ENCODE measurements at places on chromosomes 2 and 18.

- DNase-seq, result no peak
Measured at GRCh38 chr18:51234117-51235008, 36.9 kb upstream of the MEX3C start.

GRCh38 chr18:70936160-70936559, 647.3 kb downstream of the SOCS6 start:
- no peak for DNase-seq

DNA sequence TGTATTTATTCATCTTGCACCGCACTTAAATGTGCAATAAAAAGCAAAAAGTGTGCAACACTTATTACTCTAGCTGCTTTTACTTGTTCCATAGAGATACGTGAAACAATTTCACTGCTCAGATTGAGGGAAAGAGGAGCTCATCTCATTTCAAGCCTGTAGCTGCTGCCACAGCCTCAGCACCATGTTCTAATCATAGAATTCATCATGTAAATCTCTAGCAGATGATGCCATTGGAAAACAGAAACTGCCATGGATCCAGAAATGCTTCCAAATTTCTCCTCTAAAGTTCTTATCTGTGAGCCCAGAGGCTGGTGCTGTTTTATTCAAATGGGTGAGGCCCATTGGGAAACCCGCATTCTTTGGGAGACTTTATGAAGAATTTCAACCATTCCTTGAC, 2.0 kb downstream of the CDC42EP3 start:
- DNase-seq, result no peak

- no peak for DNase-seq
Measured at GRCh38 chr2:953975-954686, 3.5 kb downstream of the SNTG2 start.

- no peak for DNase-seq
Measured at GRCh38 chr2:8699839-8700238, 18.0 kb downstream of the ID2 start.

DNA sequence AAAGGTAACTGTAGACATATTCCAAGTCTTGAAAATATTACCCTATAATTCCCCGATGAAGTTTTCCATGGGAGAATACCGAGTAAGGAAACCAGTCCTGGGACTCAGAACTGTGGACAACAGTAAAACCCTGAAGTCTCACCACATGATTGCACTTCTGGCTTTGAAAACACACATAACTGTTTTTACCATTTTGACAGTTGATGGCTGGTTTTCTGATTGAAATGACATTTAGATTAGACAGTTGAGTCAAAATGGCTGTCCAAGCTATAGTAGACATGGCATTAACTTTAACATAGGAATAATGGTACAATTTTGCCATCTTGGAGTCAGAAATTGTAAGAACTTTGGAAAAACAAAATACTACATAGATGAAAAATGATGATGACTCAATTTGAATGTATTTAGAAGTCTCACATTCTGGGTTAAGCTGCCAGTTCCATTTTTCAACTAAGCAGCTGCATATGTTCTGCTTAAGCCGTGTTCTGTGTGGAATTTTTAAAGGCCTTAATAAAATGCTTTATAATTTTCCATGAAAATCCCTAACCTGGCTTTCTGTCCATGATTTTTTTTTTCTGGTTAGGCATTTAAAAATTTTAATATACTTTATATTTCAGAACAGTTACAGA, 38.3 kb upstream of the WIPF1 start:
- DNase-seq, result no peak

DNA sequence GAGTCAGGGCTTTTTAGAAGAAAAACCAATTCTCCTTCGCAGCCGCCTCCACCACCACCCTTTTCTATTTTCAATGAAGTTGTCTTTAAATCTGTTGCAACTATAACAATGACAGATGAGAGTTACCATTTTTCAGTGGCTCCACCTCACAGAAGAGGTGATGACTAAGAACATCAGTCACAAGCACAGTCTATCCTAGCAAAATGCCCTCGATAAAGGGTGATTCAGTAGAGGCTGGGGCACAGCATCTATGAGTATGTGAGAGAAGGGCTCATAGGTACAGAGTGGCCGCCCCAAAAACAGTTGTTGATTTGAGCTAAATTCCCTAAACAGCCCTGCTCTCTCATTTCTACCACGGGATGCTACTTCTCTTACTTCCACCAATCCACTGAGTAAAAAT, 310.8 kb upstream of the MGAT5 start:
- no peak for DNase-seq

- DNase-seq, result no peak
Measured at GRCh38 chr2:25479761-25480160, 138.0 kb upstream of the DNMT3A start.

- no peak for DNase-seq
Measured at GRCh38 chr2:8296306-8296705, 385.6 kb upstream of the ID2 start.

DNA sequence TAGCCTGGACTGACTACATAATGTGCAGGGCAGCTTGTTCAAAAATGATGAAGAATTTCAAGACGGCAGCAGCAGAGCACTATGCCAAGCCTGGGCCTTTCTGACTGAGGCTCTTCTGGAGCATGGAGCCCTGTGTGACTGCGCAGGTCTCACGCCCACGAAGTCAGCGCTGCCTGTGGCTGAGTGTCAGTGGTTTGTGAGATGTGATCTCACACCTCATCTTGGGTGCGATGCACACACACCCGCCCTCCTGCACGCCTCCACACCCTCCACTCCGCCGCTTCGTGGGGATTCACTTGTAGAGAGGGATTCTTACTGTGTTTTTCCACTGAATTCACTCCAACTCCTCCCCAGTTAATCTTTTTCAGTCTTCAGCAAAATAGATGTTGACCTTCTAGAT, 103.9 kb downstream of the VIT start:
- no peak for DNase-seq

DNA sequence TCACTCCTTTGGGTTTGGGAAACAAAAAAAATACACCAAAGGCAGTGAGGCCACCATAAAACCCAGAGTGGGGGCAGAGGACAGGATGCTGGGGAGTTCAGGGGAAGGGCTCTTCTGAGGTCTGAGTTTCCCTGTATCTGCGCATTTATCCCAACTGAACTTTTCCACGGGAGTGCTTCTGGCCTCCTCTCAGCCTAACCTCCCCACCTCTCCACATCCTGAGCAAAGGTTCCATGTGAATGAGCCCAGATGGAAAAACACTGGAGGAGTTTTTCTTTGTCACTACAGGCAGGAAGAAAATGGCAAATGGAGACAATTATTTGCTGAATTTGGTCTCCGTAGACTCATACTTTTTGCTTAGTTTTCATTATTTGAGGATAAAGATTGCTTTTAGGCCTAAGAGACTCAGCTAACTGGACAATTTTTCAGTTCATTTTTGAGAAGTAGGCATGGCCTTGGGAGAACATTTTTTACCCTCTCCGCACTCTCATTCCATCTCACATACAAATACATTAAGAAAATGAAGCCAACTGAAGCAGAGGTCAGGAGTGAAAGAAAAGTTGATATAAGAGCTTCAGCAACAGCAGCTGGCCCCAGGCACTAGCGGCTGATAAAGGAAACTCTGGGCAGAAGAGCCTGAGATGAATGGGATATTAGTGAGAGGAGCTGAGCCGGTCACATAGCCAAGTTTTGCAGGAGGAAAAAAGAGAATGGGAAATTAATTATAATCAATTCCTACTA, 82.6 kb upstream of the CYP1B1 start:
- no peak for DNase-seq

- DNase-seq, result no peak
Measured at GRCh38 chr2:215019085-215019484, 119.3 kb downstream of the ABCA12 start.

DNA sequence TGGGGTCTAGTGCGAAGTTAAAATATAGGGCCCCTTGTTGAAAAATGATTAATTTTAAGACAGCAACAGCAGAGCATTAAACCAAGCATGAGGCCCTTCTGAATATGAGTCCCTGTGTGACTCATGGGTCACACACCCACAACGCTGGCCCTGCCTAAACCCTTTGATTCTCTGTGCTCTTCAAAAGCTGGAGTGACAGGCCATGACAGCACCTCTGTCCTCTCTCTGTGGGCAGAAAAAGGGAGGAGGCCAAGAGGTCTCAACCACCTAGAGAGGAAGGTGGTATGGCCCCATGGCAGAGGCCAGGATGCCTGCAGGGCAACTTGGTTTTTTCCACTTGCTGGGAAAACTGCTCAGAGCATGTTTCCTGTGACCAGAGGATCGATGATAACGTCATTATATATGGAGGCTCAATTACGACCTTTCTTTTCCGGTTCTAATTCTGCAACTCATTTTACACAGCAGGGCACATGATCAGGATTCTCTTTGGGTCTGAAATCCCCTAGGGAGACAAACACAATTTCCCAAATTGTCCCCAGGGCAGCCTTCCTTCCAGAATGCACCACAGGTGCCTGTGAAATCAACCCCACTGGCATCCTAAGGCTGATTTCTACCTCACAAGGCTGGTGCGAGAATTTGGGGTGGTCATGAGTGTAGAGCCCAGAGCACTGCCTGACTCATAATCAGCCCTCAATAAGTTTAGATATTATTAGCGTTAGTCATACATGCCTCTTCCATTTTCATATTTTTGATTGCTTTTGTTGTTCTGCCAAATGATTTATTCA, 102.0 kb upstream of the PPP1CB start:
- no peak for DNase-seq

DNA sequence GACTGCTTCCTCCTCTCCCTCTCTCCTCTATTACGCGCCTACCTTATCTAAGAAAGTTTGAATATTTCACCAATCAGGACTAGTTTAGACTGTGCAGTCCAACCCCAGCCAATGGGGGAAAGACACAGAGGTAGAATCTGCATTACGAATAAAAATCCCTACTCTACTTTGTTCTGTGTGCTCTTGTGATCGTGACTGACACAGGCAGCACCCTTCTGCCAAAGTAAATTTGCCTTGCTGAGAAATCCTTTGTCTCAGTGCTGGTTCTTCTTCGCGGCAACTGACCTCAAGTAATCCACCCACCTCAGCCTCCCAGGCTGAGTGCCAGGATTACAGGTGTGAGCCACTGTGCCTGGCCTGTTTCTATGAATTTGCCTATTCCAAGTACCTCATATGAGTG, 8.6 kb upstream of the CDCA7 start:
- no peak for DNase-seq

GRCh38 chr2:166764216-166764615, 124.1 kb upstream of the XIRP2 start:
- DNase-seq, result no peak

DNA sequence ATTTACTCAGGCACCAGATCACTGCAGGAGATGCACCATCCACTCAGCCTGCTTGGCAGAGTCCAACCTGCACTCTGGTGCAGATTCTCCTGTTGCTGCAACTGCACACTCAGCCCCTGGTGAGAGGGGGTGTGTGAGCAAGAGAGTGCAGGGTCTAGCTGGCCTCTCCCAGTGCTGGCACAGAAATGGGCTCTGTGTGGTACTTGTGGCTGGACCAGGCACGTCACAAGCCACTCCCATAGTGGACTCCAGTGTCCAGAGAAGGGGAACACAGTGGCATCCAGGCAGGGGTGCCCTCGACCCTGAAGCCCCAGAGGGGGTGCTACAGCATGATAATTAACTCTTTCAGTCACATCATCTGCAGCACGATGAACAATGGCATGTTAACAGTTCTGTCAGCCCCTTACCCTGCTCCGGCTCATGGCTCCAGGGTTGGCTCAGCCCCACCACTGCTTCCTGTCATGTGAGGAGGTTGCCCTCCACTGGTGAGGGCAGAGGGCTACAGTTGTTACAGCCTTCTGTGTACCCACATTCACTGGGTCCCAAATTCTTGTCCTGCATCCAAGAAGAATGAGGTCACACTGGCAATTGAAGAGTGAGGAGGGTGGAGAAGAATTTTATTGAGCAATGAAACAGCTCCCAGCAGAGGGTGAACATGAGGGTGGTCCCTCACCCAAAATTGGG, 135.7 kb downstream of the EVA1A start:
- DNase-seq, result no peak

- DNase-seq, result no peak
Measured at GRCh38 chr18:57050310-57050949, 96.5 kb upstream of the BOD1L2 start.

DNA sequence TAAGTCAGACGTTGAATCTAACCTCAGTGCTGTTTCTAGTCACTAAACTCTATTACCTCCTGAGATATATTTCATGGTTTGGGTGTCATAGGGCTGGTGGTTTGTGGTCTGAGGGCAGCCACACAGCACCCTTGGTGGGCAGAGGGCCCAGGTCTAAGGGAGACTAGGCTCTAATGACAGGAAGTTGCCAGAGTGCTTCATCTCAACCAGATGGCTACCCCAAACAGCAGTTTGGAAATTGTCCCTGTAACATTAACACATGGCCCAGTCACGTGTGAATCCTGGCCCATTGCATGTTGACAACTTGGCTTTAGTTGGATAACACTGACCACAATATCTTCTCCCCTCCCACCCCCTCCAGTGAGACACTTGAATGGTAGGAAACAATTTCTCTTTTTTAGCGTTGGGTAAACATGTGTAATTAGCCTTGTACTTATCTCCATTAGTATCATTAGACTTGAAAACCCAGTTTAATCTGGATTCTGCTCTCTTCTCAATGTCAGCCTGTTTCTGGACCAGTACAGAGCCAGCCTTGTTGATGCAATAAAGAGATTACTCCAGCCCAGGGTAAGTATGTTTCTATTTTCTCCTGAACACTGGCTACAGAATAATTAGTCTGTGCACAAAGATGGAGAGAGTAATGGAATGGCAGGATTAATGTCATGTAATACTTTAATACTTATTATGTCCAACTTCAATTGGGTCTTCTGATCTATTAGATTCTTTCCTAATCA, 187.8 kb upstream of the SIX3 start:
- DNase-seq, result no peak

- no peak for DNase-seq
Measured at GRCh38 chr2:75703589-75704287, 7.0 kb downstream of the GCFC2 start.

DNA sequence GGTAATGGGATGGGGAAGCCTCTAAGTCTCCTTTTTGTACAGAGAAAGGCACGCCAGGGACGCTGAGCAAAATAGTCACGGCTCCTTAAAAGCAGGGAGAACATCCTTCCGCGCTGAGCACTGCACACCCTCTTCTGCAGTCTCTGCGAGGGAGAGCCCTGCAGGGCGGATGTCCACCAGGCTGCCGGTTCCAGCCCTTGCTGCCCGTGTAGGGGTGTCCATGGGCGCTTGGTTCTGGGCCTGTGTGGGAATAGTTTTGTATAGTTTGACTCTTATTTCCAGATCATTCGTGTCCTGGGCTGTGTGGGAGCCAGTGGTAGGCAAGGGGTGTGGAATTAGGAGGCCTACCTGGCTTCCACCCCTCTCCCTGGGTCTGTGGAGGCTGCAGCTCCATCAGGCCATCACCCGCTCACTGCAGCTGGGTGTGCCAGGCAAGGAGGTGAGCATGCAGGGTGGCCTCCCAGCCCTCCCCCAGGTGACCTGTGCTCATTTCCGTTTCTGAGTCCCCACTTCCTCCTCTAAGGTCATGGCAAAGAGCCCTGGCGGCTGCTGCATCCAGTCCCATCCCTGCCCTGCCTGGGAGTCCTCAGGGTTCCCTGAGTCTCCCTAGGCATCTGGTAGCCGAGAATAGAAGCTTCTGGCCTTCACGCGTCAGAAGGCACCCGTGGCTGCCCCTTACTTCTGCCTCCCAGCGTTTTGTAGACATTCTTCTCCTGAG, 202.6 kb downstream of the LDLRAD4 start:
- DNase-seq, result no peak

DNA sequence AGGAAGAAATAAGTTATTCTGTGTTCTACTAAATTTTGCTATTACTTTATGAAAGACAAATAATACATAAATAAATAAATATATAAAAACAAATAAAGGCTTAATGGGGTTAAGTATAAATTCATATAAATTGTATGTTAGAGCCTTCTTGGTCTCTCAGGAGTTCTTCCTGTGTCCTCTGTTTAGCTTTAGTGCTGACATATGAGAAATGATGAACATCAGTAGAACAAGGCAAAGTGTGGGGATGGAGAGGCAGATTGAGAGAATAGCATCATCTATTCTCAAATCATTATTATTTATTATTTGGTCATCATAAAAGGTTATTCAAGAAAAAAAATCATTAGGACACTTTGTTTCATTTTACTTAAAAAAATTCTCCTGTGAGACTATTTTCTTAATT, 468.1 kb upstream of the CHST9 start:
- no peak for DNase-seq

Measured in iPS DF 19.7 (cell line).